ENCODE measurements at places on chromosomes 7 and 10.

GRCh38 chr7:135934651-135935050, 42.5 kb downstream of the MTPN start:
- no peak for DNase-seq
- H3K27ac ChIP-seq = no peak overlapping the region
- H3K4me3 ChIP-seq = no peak overlapping the region
- peaks cover 9% of the 10 kb centered on the region for H3K36me3 ChIP-seq

DNA sequence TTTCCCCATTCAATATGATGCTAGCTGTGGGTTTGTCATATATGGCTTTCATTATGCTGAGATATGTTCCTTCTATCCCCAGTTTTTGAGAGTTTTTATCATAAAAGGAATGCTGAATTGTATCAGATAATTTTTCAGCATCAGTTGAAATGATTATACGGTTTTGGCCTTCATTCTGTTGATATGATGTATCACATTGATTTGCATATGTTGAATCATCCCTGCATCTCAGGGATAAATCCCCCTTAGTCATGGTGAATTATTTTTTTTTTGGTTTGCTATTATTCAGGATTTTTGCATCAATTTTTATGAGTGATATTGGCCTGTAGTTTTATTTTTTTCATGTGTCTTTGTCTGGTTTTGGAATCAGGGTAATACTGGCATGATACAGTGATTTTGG, 1152.3 kb upstream of the C7orf33 start:
- H3K4me1 ChIP-seq = no peaks in the 10 kb centered on the region

DNA sequence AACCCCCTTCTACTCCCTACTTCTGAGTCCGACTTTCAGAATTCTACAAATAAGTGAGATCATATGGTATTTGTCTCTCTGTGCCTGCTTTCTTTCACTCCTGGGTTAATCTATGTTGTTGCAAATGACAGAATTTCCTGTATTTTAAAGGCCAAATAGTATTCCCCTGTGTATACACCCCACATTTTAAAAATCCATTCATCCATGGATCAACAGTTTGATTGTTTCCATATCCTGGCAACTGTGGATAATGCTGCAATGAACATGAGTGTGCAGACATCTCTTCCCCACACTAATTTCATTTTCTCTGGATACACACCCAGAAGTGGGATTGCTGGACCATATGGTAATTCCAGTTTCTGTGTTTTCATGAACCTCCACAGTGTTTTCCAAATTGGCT, 225.8 kb upstream of the TCERG1L start:
- no peaks in the 10 kb centered on the region for H3K27me3 ChIP-seq
- no peaks in the 10 kb centered on the region for H3K36me3 ChIP-seq
- no peak for DNase-seq
- H3K4me1 ChIP-seq = no peaks in the 10 kb centered on the region
- no peak overlapping the region for H3K4me3 ChIP-seq

DNA sequence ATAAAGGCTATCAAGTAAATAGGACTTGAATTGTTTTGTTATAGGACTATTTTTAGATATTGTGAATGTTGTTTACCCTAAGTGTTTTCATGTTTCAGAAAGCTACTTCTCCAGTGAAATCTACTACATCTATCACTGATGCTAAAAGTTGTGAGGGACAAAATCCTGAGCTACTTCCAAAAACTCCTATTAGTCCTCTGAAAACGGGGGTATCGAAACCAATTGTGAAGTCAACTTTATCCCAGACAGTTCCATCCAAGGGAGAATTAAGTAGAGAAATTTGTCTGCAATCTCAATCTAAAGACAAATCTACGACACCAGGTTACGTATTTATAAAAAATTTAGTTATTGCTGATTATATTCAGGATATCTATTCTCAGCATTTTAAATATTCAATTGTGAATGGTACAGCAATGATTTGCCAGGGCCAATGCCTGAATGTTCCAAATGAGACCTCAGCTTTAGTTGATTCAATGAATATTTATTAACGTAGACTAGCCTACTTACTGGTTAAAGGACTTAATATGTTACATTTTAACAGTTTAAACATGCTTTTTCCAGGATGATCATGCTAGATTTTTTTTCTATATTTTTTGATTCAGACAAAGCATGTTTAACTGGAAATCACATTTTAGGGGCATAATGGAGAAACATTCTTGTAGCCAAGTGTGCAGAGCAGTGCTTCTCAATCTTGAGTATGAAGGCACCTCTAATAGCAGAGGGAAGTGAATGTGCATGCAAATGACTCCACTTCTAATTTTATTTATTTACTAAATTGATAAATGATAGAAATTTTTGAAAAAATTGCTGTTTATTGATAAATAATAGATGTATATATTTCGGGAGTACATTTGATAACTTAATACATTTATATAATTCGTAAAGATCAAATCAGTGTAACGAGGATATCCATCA, 18.2 kb downstream of the ANLN start:
- DNase-seq = no peak
- no peak overlapping the region for H3K27ac ChIP-seq
- no peaks in the 10 kb centered on the region for H3K27me3 ChIP-seq
- H3K4me3 ChIP-seq = no peak overlapping the region
- no peaks in the 10 kb centered on the region for H3K36me3 ChIP-seq

All from mesenchymal stem cell (in vitro differentiated cells and primary cell).